ENCODE measurements at places on chromosomes 2 and 18.

DNA sequence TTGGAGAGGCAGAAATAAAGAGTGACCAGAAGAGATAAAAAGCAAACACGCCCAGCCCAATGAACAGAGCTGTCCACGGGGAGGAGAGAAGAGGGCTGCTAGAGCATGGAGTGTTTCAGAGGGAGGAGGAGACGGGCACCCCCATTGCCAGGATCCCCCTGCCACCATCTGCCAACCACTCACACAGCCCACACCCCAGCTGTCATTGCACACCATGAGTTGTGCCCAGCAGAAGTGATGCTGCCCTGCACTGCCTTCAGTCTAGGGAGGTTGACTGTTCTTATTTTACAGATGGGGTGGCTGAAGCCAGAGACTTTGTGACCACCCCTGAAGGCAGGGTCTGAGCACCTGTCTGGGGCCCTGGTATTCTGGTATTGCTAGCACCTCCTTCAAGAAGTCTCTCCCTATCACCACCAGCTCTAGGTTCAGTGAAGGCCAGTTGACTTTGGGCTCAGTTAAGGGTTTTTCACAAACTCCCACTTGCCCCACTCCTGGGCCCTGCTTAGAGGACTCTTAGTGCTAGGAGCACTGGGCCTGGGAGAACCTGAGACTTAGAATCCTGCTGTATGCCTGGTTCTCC lies 2.4 kb downstream of the FABP1 start:
- no peak for DNase-seq

- DNase-seq = no peak
Observed at GRCh38 chr18:35049111-35050027, 8.2 kb downstream of the MAPRE2 start.

DNA sequence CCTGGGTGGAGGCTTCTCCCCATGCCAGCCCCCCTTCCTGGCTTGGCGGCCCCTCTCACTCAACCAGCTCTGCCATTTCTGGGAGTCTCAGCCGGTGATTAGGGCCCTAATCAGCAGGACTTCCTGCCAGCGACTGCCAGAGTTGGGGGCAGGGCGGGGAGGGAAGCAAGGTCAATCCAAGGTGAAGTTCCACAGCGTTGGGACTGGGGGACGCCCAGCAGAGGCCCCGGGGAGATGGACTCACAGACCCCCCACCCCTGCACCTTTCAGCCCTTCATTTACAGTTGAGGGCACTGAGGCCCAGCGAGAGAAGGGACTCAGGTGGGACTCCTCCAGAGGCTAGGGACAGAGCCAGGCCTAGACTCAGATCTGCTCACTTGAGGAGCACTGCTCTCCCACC lies 65.3 kb downstream of the TNS1 start:
- no peak for DNase-seq

- DNase-seq = no peak
Observed at GRCh38 chr2:113851640-113852039, 38.2 kb upstream of the ACTR3 start.

GRCh38 chr2:122144884-122145283 lies 389.4 kb downstream of the TSN start:
- DNase-seq = no peak

- no peak for DNase-seq
Observed at GRCh38 chr2:220144411-220144810, 517.0 kb downstream of the SLC4A3 start.

DNA sequence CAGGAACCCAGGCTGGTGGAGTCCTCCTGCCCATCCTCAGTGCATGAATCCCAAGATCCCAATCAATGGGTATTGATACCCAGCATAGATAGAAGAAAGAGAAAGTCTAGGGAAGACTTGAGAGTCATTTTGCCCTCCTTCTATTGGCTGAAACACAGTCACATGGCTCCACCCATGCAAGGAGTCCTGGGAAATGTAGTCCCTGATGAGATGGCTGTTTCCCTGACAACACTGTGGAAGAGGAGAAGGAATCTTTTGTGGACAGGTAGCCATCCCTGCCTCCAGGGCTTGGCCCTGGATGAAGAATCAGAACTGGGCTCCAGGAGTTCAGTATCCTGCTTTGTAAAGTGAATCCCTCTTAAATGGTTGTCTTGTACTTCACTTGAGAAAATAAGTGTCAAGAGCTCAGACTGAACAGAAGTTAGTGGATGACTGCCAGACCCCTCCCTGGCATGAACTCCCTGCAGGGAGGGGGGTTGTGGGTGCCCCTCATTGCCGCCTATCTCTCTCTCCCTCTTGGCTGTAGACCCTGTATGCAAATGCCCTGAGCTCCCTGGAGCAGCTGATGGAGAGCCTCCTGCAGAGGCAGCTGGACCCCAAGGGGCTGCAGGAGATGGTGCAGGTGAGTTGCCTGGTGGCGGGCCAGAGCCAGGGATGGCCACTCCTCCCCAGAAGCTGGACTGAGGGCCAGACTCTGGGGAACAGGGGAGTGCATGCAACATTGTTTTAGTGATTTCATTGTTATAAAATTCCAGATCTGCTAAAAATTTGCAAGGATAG lies 36.1 kb downstream of the MROH2A start:
- no peak for DNase-seq

- no peak for DNase-seq
Observed at GRCh38 chr18:55072181-55072580, 112.9 kb upstream of the CCDC68 start.

DNA sequence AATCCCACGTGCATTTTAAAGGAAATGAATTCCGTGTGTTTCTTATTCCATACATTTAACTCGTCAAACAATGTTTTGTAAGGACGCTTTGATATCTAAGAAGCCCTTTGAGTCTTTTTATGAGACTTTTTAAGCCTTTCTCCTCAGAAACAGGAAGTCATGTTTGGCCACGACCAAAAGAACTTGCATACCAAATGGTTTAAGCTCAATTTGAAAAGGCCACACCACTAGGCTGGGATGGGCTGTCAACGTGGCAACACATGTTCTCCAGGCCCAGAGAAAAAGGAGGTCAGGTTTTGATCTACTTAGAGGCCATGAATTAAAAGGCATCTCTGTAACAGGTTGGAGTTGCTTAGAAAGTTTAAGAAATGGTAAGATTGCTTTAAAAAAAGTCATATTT lies 441.8 kb downstream of the CMPK2 start:
- no peak for DNase-seq

- no peak for DNase-seq
Observed at GRCh38 chr2:119659601-119660342, 19.2 kb upstream of the TMEM177 start.

- DNase-seq = no peak
Observed at GRCh38 chr2:222955008-222955407, 94.2 kb downstream of the ACSL3 start.

- no peak for DNase-seq
Observed at GRCh38 chr2:68031542-68032160, 31.2 kb downstream of the C1D start.

GRCh38 chr2:29249666-29250253 lies 134.5 kb downstream of the CLIP4 start:
- DNase-seq = no peak

DNA sequence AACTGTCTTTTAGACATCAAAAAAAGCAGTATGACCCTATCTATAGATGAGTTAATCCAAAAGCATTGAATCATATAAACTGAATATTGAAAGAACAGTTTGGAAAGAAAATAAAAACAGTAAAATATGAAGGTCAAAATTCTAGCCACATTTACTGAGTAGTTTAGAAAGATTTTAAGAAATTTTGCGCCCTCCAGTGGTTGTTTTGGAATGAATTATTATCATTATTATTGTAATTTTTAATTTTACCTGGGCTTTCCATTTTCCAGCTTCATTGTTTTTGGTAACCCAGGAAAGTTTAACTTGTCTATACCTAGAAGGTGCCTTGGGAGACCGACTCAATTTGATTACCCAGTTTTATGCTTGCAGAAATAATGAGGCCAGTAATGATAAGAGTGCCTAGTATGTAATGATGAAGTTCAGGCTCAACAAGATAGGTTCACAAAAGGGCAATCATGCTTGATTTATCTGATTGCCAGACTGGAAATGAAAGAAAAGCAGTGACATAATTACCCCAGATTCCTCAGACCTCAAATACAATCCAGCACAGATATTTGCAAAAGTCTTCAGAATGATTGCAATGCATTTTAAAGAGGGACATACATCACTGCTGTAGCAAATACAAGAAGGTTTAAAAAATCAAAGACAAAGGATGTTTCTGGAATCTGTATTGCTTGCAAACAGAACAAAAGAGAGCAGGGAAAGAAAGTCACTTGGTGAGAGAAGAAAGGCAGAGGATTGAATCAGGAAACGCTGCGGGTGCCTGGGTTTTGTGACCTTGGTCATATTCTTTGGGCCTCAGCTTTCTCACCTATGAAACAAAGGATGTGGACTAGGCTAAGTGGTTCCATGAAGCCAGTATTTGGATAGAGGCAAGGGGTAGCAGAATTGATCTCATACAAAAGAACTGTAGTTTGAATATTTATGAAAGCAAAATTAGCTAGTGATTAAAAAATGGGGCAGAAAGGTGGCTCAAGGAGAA lies 153.8 kb downstream of the MAP2 start:
- DNase-seq = no peak

- no peak for DNase-seq
Observed at GRCh38 chr2:46842876-46843275, 72.7 kb downstream of the MCFD2 start.

- DNase-seq = no peak
Observed at GRCh38 chr2:75605770-75606529, 40.6 kb upstream of the MRPL19 start.

GRCh38 chr2:28613633-28614501 lies 118.0 kb downstream of the PLB1 start:
- no peak for DNase-seq

DNA sequence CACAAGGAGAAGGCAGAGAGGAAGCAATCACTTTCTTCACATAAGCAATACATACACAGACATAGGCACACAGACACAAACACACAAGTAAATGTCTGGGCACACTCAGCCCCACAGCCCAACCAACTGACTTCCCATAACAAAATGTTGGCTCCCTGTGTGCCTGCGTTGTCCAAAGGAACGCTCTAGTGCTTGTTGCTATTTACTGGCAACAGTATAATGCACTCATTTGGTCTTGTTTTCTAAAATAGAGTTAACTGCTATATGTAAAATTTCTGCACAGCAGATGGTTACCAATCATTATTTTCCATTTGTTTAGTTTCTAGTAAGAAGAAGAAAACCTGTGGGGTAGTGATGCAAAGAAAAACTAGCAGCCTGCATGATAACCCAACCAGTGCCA lies 16.5 kb downstream of the FIGN start:
- DNase-seq = no peak

DNA sequence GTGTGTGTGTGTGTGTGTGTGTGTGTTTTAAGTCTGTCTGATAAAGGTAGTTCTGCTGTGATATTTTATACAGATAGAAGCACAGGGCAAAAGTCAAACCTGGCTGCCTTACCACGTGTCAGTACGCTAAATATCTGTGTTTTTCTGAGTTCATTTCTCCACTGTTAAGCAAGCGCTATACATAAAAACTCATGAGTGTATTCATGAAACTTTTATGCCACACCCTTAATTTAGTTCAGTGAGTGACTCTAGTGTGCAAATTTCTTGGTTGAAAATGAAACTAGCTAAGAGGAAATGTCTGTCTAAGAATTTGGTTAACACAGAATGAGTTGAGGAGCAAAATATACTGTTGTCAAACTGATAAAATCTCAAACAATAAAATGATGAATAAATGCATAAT lies 11.2 kb downstream of the CASP10 start:
- no peak for DNase-seq

GRCh38 chr18:48776156-48776555 lies 174.6 kb downstream of the SMAD7 start:
- DNase-seq = no peak

GRCh38 chr2:7703543-7704144 lies 786.4 kb downstream of the RNF144A start:
- no peak for DNase-seq

DNA sequence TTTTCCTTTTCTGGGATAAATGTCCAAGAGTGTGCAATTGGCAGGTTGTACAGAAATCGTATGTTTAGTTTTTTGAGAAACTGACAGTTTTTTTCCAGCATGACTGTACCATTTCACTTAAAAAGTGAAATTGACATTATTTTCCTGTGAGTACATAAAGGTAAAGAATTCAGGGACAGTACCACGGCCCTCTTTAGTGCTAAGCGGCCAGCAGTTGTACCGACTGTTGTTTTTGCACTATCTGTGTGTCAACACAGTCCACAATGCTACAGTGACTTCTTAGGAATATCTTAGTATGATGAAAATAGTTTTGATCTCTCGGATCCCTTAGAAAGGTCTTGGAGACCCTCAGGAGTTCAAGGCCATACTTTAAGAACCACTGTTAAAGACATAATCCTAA lies 2.6 kb downstream of the LIMS1 start:
- no peak for DNase-seq

DNA sequence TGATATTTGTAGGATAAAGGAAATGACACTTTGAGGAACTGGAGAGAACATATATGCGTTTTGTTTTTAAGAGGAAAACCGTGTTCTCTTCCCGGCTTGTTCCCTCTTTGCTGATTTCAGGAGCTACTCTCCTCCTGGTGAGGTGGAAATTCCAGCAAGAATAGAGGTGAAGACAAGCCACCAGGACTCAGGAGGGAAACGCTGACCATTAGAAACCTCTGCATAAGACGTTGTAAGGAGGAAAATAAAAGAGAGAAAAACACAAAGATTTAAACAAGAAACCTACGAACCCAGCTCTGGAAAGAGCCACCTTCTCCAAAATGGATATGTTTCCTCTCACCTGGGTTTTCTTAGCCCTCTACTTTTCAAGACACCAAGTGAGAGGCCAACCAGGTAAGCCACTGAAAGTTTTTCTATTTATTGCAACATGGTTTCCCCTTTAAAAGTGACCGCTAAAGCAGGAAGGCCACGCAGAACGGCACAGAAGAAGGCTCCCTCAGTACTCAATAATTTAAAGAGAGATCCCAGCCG lies 735 bp downstream of the NRP2 start:
- no peak for DNase-seq

DNA sequence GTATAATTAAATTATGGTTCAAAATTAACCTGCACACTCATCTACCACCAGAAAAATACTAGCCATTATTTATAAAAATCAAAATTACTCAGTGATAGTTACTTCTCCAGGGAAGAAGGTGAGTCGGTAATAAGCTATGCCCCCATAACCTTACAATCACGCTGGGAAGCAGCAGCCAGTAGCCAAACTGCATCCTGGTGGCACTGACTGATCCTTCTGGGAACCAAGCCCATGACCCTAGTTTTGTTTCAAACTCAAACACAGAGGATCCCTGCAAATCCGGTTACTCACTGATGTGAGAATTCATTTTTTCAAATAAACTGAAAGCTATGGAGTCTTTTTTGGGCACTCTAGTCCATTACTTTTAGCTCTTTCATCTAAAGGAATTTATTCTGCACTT lies 88.2 kb upstream of the VWC2L start:
- no peak for DNase-seq

DNA sequence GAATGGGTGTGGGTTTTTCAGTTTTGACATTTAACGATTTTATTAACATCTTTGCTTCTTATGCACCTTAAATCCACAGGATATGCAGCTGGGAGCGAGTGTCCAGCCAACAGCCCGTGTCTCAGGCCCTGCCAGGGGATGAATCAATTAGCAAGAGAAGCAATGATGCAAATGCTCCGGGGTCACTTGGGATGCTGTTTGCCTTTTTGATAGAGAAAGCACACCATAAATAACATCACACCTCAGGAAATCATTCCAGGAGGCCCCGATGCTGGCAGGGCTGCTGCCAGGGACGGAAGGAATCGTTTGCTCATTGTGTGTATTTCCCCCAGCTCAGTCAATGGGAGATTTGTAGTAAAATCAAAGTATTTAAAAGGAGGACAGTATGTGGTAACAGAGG lies 394.0 kb upstream of the HNRNPA3 start:
- no peak for DNase-seq

Measured in right atrium auricular region (tissue), 2 donors.